ENCODE measurements at places on chromosomes 3 and 15.
A peak's percentile ranks its signal among the peaks of the same experiment; 100 is the strongest.

- DNase-seq = no peak
Observed at GRCh38 chr3:100730524-100730923, 21.2 kb downstream of the TFG start.

DNA sequence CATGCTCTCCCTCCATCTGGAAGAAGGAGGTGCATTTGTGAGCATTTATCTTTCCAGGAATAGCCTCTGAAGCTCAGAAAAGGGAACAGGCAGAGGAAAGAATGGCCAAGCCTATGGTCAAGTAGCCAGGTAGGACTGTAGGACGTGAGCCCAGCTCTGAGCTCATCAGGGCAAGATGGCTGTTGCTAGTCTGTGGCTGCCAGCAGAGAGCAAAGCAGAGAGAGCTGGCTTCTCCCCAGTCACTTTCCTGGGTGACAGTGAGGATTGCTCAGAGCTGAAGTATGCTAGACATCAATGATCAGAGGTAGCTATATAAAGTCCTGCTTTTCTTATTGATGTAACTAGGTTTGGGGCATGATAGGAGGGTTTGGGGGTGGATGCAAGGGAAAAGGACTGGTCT lies 146.1 kb upstream of the SLC24A5 start:
- no peak for DNase-seq

- DNase-seq = no peak
Observed at GRCh38 chr3:65490114-65490513, 548.6 kb downstream of the MAGI1 start.

DNA sequence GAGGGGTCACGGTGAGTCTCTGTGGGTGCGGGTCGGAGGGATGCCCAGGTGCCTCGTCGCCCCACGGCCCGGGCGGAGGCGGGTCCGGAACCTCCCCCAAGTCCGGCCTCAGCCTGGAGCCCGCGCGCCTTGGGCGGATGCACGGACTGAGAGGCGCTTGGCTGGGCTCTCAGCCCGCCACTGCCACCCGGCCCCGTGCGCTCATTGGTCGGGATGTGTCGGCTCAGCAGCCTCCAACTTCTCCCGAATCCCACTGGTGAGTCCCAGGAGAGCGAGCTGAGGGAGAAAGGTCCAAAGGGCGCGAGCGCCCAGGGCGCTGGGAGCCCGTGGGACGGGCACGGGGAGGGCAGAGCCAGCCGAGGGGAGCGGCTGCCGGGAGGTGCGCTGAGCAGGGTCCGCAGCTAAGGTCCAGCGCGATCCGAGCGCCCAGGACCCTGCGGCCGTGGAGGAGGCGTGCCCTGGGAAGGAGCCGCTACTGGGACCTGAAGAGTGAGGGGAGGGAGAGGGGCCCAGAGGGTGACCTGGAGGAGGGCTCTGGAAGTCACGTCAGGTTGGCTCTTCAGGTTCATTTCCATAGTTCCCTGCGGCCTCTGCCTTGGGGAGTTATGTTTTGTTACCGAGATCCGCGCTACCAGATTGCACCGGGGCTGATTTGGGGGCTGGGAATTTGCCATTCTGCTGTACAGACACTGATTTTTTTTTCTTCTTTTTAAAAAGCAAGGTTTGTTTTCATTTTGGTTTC lies at the start of gene MME:
Gene MME, plus strand, starts transcription at position 574 of the 742 bp plus-strand sequence. CDS start 3,849 bp downstream, outside the sequence.
- peak; percentile 82 for DNase-seq

DNA sequence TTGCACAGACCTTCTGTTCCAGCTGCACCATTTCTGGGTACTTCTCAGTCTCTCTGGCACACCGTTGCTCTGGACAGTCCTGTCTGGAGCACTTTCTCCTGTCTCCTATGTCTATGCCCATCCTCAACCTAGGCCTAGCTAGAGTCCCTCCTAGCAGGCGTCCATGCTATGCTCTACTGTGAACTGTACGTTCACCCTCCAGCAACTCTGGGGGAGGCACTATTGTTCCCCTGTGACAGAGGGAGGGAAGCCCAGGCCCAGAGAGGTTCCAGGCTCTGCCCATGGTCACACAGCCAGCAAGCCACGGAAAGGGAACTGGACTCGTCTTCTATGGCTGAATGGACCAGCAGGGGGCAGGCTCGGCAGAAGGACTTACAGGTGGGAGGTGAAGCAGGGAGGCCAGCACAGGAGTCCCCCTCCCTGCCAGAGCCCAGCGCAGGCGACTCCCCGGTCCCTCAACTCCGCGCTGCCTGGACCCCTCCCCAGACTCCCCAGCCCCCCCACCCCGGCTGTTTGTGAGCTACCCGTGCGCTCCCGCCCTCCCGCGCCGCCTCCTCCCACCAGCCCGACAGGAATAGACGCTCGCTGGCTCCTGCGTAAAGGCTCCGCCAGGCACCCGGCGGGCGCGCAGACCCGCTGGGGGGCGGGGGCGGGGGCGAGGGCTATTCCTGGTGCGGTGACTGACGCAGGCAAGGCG lies 1.7 kb upstream of the LINGO1 start:
- peak; percentile 51 for DNase-seq

GRCh38 chr3:40237889-40238571 lies 71.5 kb upstream of the EIF1B start:
- no peak for DNase-seq

GRCh38 chr15:99100245-99101173 lies 4.4 kb upstream of the SYNM start:
- DNase-seq = peak; percentile 76

- DNase-seq = no peak
Observed at GRCh38 chr15:73370151-73370550, 1.4 kb upstream of the HCN4 start.

GRCh38 chr15:35667908-35668307 lies 121.9 kb upstream of the DPH6 start:
- no peak for DNase-seq

GRCh38 chr15:28987337-28987736 lies 101.6 kb downstream of the APBA2 start:
- no peak for DNase-seq

- peak; percentile 69 for DNase-seq
Observed at GRCh38 chr15:71440489-71441110, 325.3 kb downstream of the THSD4 start.

DNA sequence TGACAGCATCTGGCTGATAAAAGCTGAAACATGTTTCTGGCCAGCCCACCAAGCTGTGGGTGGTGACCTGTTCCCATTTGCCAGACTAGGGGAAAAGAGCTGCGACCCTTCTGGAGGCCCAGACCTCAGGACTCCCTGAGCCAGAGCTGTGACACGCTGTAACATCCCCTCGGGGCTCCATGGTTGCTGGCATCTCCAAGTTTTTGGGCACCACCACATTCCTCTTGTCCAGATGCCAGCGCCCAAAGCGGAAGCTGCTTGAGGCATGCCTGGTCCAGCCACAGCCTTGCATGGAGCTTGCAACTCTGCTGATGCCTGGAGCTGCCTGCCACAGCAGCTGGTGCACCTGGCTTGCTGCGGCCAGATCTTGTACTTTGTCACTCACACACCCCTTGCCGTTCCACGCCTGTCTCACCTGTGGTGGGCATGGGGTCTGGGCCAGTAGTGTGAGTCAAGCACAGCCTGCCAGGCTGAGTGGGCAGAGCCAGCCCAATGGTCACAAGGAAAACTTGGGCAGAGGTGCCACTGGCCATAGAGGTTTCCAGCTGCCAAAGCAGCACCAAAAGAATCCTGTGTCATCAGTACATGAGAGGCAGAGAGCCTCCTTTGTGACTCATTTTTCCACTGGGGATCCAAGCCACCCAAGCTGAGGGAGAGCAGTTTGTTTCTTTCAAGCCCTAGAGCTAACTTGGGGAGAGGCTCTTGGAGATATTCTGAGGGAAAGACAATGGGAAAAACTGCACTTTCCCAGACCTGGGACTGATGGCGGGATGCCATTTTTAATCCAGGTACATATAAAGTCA lies 45.7 kb upstream of the PTX3 start:
- DNase-seq = no peak
